ENCODE measurements at places on chromosomes 1 and 21. TPM values are rescaled to one million over a fixed set of nuclear protein-coding genes. Genes with fewer than 3 reads are reported as not detected.

The CRP gene
- not detected for total RNA-seq

The CFHR5 gene
- not detected for total RNA-seq

The VANGL1 gene
- total RNA-seq, result 6.5 TPM

The VANGL2 gene
- 1.3 TPM for total RNA-seq

The PSMB2 gene
- 32.4 TPM for total RNA-seq

The LYPLAL1 gene
- 24.8 TPM for total RNA-seq
